Hippocampal formation (tissue), 2 donors: ENCODE measurements at places on chromosomes 6 and 20.

- no peak for DNase-seq
Measured at GRCh38 chr20:36861625-36861874, 14.4 kb upstream of the TLDC2 start.

DNA sequence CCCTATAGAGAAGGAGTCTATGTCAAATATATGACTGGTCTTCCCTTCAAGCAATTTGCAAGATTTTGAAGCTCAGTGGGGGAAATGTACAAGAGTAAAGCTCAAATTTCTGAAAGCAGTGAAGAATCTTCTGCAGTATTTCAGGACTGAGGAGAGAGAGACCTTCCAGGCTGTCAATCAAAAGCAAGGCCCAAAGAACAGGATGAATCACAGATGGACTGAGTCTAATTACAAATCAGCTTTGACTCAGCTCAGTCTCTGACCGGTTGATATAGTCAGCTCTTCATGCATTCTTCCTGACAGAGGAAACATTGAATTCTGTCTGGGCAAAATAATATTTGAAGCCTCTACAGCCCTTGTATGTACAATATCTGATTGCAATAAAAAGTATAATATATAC is 7.7 kb upstream of the HTR1B start:
- DNase-seq: no peak

DNA sequence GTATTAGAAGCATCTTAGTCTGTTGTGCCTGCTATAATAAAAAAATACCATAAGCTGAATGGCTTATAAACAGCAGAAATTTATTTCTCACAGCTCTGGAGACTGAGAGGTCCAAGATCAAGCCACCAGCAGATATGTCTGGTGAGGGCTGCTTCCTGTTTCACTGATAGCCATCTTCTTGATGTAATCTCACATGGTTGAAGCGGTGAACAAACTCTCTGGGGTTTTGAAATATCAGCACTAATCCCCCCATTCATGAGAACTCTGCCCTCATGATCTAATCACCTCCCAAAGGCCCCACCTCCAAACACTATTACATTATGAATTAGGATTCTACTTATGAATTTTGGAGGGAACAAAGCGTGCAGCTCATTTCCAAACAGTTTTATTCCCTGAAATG is 11.6 kb upstream of the CLVS2 start:
- no peak for DNase-seq

DNA sequence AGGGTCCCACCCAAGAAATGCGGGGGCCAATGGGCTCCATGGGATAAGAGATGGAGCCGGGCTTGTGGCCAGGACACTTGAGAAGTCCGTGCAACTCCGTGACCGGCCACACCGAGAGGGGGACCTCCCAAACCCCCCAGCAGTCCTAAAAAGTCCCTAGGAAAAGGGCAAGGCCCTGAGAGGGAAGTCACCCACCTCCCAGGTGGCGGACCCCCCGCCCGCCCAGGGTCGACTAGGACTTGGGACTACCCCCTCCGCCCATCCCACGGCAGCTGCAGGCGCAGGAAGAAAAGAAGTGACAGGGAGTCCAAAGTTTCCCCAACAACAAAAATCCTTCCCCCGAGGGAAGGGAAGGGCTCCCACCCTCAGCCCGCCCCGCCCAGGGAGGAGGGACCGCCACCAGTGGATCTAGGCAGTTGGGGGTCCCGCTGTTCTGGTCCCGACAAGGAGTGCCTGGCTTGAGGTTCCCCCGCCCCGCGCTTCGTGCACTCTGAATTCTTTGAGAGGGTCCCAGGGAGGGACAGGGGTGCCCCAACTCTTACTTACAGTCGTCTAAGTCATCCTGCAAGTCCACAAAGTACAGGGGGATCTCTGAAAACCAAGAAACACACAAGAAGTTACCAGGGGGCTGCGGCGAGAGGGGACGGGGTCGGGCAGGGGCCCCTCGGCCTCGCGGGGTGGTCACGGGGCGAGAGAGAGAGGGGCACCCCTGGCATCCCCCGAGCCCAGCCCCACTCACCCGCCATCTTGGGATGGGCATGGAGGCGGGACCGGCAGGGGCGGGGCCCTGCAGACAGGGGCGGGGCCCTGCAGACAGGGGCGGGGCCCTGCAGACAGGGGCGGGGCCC is 611 bp upstream of the RAB22A start:
- no peak for DNase-seq

DNA sequence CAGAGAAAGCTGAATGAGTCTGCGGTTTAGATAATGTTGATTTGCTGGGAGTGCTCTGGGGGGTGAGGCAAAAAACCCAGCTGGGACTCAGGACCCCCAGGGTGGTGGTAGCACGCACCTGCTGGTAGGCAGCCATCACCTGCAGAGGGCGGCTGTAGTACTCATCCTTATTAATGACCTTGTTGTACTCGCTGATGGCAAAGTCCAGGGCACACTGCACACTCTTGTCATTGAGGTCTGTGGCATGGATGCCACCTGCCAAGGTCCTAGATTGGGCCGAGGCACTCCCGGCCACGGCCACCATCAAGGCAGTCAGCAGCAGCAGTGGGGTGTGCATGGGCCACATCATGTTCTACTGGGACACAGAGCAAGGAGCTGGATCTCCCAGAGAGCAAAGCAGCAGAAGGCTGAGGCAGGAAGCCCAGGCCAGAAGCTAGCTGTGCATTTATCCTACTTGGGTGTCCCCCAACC is at the start of gene CST5:
Gene CST5 (minus strand): TSS at position 421 of the 471 bp plus-strand sequence. CDS start 72 bp downstream, at position 349.
- DNase-seq: no peak

GRCh38 chr6:39009476-39009875 is 39.1 kb upstream of the GLP1R start:
- no peak for DNase-seq

DNA sequence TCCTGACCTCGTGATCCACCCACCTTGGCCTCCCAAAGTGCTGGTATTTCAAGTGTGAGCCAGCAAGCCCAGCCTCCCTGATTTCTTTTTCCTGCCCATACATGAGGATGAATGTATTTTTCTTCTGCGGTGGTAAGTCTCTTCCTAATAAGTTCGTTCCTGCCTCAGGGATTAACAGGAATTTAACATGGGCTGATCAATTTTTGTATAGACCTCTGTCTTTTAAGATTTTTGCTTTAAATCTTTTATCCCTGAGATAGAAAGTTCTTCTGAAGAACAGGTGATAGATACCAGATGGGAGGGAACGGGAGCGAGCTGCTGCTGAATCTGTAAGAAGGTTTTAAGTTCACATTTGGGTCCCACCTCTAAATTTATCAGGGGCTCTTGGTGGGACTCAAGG is 7.0 kb upstream of the ZNFX1 start:
- DNase-seq: no peak

DNA sequence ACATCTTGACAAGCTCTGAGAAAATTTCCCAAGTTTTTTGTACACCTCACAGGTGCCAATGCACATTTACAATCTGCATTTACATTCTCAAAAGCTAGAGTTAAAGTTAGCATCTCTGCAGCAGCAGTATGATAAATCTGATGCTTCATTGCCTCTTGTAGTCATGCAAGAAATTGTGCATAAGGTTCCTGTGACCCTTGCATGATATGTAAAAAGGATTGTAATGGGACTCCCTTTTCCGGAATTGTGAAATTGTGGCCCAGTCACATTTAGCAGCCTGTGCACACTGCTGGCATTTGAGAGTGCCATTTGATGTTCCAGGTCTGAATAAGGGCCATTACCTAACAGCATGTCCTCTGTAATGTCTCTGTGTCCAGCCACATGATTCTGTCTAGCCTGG is 24.1 kb downstream of the HLA-DRB1 start:
- no peak for DNase-seq

GRCh38 chr20:20051767-20052073 is 546 bp downstream of the CRNKL1 start:
- no peak for DNase-seq

- no peak for DNase-seq
Measured at GRCh38 chr6:45759472-45759810, 256.2 kb downstream of the CLIC5 start.

- DNase-seq: no peak
Measured at GRCh38 chr6:137352859-137353258, 133.7 kb upstream of the IFNGR1 start.

DNA sequence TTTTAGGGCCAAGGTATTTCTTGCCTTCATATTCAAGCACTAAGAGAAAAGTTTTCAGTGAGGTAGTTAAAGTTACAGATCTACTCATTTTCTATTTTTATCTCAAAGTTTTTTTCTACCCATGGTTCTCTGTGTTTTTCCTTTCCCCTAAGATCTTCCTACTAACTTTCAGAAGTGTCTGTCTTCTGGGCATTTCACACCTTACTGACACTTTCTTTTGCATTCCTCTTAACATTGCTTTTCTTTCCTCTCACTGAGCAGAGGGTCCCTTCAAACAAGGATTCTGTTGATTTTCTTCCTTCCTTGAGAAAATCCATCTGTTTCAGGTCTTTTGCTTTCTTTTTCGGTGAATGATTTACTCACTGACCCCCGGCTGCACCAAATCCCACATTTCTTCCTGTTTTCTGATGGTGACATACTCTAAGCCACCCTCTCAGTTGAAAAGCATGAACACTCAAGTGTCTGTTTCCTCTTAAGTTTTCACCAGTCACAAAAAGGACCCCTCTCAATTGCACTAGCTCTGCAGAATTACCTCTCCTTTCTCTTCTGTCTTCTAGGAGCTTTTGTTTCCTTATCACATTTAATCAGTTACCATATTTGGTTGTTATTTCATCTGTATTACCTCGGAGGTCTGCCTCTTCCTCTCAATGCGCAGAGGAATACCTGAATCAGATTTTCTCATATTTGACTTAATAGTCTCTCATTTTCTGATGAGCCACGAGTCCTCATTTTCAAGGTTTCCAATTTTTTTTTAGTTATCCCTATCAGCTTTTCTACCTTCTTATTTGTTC is 73.5 kb upstream of the RNF217 start:
- no peak for DNase-seq

DNA sequence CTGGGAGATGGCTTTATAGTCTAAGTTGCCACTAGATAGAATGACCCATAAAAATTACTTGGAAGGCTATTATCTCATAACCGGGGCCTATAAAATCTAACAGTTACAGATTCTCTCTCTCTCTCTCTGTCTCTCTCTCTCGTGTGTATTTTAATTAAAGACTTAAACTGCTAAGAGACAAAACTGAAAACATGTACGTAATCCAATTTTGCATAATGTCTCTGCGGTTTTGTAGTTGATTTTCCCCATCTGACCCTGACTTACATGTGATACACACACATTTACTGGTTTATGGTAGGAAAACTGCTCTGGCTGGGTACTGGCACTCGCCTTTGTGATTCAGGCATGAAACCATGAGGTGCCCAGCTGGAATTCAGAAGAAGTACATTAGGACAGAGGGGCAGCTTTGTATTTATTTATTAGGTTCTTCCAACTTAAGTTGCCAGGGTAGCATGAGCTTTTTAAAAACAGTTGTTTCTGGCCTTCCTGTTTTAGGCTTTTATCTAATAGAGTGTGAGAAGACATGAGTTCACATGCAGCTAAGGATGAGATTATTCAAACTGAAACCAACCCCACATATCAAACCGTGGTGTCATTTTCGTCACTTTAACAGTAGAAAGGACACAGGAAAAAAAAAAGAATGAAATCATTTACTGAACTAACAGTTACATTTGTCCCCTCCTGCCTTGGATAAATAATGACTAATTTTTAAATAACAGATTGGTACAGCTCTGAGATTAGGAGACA is 182.5 kb downstream of the GMPR start:
- DNase-seq: no peak

DNA sequence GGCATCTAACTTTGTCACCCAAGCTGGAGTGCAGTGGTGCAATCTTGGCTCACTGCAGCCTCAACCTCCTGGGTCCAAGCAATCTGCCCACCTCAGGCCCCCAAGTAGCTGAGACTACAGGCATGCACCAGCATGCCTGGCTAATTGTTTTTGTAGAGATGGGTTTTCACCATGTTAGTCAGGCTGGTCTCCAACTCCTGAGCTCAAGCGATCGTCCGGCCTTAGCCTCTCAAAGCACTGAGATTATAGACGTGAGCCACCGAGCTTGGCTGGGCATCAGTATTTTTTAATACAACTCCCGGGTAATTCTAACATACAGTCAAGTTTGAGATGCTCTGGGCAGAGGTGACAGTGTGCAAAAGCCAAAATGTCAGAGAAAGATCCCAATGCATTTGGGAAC is 73.5 kb downstream of the NFATC2 start:
- DNase-seq: no peak

DNA sequence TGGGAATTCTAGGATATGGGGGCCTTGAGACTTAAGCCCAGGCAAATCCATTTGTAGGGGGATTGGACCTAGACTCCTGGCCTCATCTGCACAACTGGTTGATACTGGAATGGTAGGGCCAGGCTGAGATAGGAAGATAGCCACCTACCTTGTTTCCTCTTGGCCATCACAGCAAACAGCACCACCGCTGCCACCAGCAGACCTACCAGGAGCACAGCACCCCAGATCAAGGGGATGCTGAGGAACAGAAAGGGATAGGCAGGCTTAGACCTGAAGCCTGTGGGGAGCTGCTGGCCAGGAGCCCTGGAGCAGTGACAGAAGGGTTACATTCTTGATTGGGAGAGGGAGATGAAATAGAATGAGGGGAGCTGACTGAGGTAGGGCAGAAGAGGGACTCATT is 3.5 kb downstream of the TREML1 start:
- DNase-seq: no peak

- no peak for DNase-seq
Measured at GRCh38 chr20:50642288-50642803, 49.0 kb downstream of the RIPOR3 start.

GRCh38 chr6:28683945-28684538 is 158.4 kb downstream of the GPX5 start:
- no peak for DNase-seq

- DNase-seq: peak; percentile 18
Measured at GRCh38 chr20:667351-668034, 8.1 kb downstream of the SCRT2 start.

DNA sequence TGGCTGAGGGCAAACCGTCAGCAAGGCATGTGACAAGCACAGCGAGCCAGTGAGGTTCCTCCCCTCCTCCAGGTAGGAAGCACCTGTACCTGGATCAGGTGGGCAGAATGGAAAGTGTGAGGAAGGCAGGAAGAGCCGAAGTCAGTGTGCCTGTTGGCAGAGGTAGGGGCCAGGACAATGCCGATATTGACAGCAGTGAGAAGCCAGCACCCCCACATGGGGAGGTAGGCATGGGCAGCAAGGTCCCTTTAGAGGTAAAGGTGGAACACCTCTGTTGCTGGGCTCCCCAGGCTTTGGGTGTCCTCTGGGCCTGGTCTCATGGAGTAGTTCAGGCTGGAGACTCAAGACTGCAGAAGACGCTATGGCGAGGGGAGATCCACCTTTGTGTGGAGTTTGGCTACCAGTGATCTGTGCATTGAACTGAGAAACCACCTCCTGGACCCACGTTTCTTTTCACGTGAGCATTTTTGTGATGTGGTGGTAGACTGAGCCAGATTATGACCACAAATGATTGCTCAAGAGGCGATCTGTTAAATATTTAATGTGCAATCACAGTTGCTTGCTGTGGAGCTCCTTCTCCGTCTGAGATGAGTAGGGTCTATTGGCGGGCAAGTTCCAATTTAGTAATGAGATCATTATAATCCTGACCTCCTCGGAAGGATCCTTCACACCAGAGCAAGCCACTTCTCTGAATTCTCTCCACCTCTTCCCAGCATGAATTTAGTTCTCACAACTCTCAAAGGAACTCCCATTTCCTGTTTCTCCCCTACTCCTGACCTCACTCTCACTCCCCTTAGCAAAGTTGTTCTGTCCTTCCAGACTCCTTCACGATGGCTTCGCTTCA is 174.8 kb downstream of the CDH26 start:
- DNase-seq: no peak

- DNase-seq: no peak
Measured at GRCh38 chr20:22473293-22473692, 111.1 kb downstream of the FOXA2 start.

GRCh38 chr20:19554666-19555065 is 203.4 kb upstream of the RIN2 start:
- DNase-seq: no peak
